ENCODE measurements at places on chromosomes 12 and 14.

- no peak for DNase-seq
These were observed 180.2 kb downstream of the FOXN3 start for GRCh38 chr14:89236851-89237250.

DNA sequence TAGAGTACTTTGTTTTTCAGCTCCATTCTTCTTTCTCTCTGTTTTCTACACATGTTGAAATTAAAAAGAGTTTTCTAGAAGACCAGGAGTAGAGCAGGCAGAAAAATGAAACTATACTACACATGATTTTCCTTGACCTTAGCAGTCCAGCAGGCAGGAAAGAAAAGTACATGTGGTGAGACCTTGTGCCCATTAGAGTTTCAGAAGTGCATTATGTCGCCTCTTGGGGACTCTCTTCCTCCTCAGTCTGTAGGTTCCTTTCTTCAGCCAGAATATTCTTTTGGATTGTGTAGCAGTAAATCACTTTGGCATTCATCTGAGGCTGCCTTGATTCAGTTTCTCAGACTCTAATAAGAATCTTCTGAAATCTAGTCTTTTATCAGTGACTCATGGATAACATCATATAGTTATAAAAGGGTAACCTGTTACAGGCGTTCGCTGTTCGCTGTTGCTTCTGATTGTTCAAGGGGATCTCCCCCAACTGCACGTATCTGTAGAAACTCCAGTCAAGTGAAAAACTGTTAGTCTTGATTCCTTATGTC is 161.8 kb downstream of the ANO4 start:
- DNase-seq: no peak

DNA sequence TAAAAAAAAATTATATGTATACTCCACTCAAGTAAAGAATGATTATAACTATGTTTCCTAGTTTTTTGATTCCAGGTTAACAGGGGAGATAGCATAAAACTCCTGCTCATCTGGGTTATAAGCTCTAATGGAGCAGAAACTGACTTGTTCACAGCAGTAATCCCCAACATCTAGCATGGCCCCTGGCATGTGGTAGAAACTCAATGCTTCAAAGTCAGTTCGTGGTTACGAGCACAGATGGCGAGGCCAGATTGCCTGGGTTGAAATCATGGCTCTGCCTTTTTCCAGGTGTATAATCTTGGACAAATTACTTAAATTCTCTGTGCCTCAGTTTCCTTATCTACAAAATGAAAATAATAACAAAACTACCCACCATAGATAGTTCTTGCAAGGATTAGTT is 183.8 kb downstream of the TTC7B start:
- no peak for DNase-seq

DNA sequence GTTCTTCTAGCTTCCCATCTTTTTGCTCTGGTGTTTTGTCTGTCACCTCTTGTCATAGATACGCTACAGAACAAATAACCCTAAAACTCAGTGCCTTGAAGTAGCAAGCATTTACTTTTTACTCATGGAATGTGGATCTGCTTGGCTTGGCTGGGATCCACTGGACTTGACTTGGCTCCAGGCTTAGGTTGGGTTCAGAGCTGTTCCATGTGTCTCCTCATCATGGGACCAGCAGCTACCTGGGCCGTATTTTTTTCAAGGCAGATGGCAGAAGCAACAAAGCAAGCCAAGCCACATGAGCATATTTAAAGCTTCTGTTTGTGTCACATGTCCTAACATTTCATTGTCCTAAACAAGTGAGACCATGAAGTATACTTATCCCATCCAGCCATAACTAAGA is 48.7 kb upstream of the ATF1 start:
- DNase-seq: no peak

DNA sequence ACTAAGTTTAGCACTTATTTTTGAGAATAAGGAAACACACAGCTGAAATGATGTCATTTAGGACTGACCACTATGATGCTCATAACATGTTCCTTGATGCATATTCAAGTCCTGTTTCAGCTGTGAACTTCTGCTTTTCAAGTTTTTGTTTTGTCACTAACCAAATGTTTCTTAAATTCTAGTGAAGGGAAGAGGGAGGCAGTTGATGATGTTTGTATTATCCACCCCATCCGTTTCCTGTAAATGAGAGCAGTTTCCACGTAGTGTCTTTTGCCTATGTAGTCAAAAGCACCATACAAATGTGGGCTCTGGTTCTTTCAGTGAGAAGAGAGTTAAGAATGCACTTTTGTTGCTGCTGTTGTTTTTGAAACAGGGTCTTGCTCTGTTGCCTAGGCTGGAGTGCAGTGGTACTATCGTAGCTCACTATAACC is 491.8 kb downstream of the PCNX1 start:
- DNase-seq: no peak

DNA sequence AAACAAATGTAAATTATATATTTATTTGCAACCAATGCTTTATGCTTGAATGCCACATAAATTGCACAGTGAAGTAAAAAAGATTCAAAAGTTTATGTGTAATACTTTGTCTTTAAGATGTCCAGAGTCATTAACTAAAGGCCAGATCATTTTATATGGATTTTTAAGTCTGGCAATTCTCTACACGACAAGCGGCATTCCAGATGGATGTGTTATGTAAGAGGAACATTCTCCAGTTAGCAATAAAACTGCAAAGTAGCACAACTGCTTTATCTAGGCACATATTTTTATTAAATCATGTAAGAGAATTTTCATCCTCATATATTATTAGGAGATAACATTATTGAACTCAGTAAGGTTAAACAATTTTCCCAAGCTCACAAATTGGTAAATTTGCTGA is 1717.7 kb upstream of the SEL1L start:
- DNase-seq: no peak

- no peak for DNase-seq
These were observed 14.3 kb upstream of the E2F7 start for GRCh38 chr12:77079631-77080030.

GRCh38 chr12:132461526-132461925 is 28.4 kb upstream of the FBRSL1 start:
- no peak for DNase-seq

DNA sequence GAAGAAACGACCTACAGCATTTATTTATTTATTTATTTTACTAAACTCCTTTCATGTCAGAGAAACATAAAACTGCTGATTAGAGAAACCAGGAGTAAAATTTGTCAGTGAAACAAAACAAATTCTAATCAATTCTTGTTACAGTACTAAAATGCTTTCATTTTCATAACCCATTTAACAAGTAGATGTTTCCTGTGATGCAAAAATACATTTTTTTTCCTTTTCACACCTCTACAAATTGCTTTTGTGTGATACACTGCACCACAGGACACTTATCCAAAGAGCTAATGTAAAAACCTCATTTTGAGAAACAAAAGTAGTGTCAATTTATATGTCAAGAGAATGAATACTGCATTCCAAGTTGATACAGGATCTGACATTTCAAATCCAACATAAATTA is 155.1 kb downstream of the SYT1 start:
- no peak for DNase-seq

Measured in occipital lobe (tissue), 3 donors.